ENCODE measurements at places on chromosomes 1 and 21. TPM values are rescaled to one million over a fixed set of nuclear protein-coding genes. Genes with fewer than 3 reads are reported as not detected.

The PTAFR gene
- 0.04 TPM for total RNA-seq

The SERPINC1 gene
- total RNA-seq, result not detected

The GPR89B gene
- total RNA-seq, result 15.2 TPM

The BARHL2 gene
- not detected for total RNA-seq

The NIBAN1 gene
- total RNA-seq, result 16.0 TPM

The TSPAN2 gene
- total RNA-seq, result 3.7 TPM

The COL6A2 gene
- 53.6 TPM for total RNA-seq

The SPATA6 gene
- 4.0 TPM for total RNA-seq

The CDK11B gene
- total RNA-seq, result 4.7 TPM

The DLGAP3 gene
- 0.04 TPM for total RNA-seq

The RNF187 gene
- total RNA-seq, result 80.6 TPM

The CR1 gene
- not detected for total RNA-seq

The ITLN2 gene
- not detected for total RNA-seq

The LUZP1 gene
- total RNA-seq, result 25.2 TPM

The CFAP74 gene
- total RNA-seq, result not detected

The TRIM33 gene
- total RNA-seq, result 8.6 TPM

The KCNJ10 gene
- total RNA-seq, result not detected

The CYP4X1 gene
- 0.17 TPM for total RNA-seq

The SPRR2F gene
- total RNA-seq, result not detected

The PIGM gene
- total RNA-seq, result 6.0 TPM

The PCAT6 gene
- 0.47 TPM for total RNA-seq

The KRTAP19-1 gene
- not detected for total RNA-seq

The IVL gene
- not detected for total RNA-seq

The ZBTB8A gene
- total RNA-seq, result 6.6 TPM

The AXDND1 gene
- not detected for total RNA-seq
